ENCODE measurements at places on chromosomes 3 and 15. TPM values are rescaled to one million over a fixed set of nuclear protein-coding genes. Genes with fewer than 3 reads are reported as not detected.
A peak's percentile ranks its signal among the peaks of the same experiment; 100 is the strongest.

- no peaks in the 10 kb centered on the region for H3K4me1 ChIP-seq
- H3K27ac ChIP-seq = no peak overlapping the region
- H3K27me3 ChIP-seq = no peaks in the 10 kb centered on the region
- no peak overlapping the region for H3K4me3 ChIP-seq
- no peak for DNase-seq
- H3K36me3 ChIP-seq = no peaks in the 10 kb centered on the region
Observed at GRCh38 chr3:13427662-13428603, 7.8 kb upstream of the NUP210 start.

GRCh38 chr15:27601239-27601960 lies 497.7 kb downstream of the OCA2 start:
- no peaks in the 10 kb centered on the region for H3K4me1 ChIP-seq
- H3K27ac ChIP-seq = no peak overlapping the region
- no peak overlapping the region for H3K4me3 ChIP-seq
- no peak for DNase-seq

DNA sequence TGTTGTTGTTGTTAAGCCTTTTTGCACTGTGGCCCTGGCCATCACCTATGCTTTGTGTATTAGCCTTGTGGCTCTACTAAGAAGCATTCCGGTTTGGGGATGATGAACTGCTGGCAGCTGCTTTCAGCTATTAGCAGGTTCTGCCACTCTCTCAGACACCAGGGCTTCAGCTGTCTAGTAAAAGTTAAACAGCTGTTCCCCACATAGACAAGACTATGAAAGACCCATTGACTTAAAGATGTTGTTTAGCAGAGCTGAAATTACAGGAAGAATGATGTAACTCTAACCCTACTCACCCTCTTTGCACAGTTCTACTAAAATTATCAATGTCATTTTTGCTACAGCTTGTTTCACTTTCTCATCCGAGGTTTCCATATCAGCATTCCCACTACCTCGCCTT lies 131.2 kb upstream of the CGNL1 start:
- H3K27ac ChIP-seq = no peak overlapping the region
- no peaks in the 10 kb centered on the region for H3K36me3 ChIP-seq
- no peaks in the 10 kb centered on the region for H3K27me3 ChIP-seq
- no peak for DNase-seq
- peaks cover 2% of the 10 kb centered on the region for H3K4me1 ChIP-seq

DNA sequence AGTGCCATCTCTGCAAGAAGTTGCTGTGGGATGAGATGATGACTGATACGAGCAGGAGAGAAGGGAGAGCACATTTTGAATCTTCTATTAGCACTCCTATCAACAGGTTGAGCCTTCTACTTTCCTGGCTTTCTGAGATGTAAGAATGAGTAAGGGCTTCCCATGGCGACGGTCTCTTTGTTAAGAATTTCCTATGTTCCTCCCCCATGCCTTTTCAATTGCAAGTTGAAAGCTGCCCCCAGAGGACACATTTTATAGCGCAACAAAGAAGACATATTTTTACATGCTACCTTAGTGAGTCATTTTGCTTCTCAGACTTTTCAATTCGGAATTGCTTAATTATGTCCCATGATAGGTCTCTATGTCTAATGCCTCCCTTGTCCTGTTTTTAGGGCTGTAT lies 71.3 kb upstream of the LRTM1 start:
- H3K4me3 ChIP-seq = no peak overlapping the region
- peaks cover 6% of the 10 kb centered on the region for H3K4me1 ChIP-seq
- H3K27ac ChIP-seq = no peak overlapping the region
- no peak for DNase-seq

DNA sequence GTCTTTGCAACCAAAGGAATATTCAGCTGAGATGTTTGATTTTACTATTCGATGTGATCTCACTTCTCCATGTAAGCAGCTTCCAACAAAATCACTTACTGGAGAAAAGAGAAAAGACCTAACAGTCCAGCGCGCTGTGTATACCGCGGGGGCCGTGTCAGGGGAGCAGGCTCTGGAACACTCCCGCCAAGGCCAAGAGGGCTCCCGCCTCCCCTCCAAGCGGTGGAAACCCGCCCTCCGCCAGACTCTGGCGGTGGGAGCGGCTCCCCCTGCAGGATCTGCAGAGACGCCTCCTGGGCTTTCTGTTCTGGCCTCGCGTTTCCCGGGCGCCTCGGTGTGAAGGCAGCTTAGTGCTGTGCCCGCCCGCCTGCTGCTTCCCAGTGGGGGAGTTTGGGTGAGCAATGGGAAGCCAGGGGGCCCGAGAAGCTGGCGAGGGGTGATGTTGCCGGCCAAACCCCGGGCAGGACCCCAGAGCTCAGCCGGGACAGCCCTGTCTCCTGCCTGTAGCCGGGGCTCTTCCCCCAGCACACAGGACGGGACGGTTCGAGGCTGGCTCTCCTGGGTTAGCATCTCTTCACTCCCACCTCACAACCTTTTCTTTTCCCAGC lies 36.3 kb downstream of the CHST14 start:
- peak overlapping the region; percentile 76 for H3K27ac ChIP-seq
- no peaks in the 10 kb centered on the region for H3K36me3 ChIP-seq
- H3K4me3 ChIP-seq = peak overlapping the region; percentile 24
- DNase-seq = peak; percentile 90
- H3K4me1 ChIP-seq = peaks cover 9% of the 10 kb centered on the region

- no peak overlapping the region for H3K4me3 ChIP-seq
- DNase-seq = no peak
- no peaks in the 10 kb centered on the region for H3K27me3 ChIP-seq
- peaks cover 31% of the 10 kb centered on the region for H3K4me1 ChIP-seq
Observed at GRCh38 chr3:4548356-4548755, 55.2 kb downstream of the ITPR1 start.

- H3K36me3 ChIP-seq = no peaks in the 10 kb centered on the region
- H3K4me3 ChIP-seq = no peak overlapping the region
- DNase-seq = no peak
- no peaks in the 10 kb centered on the region for H3K4me1 ChIP-seq
- H3K27ac ChIP-seq = no peak overlapping the region
- no peaks in the 10 kb centered on the region for H3K27me3 ChIP-seq
Observed at GRCh38 chr3:115363071-115363470, 216.0 kb upstream of the ZBTB20 start.

- H3K4me3 ChIP-seq = no peak overlapping the region
- DNase-seq = no peak
- no peaks in the 10 kb centered on the region for H3K36me3 ChIP-seq
- H3K27me3 ChIP-seq = no peaks in the 10 kb centered on the region
- no peak overlapping the region for H3K27ac ChIP-seq
Observed at GRCh38 chr15:25683911-25684310, 179.2 kb downstream of the ATP10A start.

DNA sequence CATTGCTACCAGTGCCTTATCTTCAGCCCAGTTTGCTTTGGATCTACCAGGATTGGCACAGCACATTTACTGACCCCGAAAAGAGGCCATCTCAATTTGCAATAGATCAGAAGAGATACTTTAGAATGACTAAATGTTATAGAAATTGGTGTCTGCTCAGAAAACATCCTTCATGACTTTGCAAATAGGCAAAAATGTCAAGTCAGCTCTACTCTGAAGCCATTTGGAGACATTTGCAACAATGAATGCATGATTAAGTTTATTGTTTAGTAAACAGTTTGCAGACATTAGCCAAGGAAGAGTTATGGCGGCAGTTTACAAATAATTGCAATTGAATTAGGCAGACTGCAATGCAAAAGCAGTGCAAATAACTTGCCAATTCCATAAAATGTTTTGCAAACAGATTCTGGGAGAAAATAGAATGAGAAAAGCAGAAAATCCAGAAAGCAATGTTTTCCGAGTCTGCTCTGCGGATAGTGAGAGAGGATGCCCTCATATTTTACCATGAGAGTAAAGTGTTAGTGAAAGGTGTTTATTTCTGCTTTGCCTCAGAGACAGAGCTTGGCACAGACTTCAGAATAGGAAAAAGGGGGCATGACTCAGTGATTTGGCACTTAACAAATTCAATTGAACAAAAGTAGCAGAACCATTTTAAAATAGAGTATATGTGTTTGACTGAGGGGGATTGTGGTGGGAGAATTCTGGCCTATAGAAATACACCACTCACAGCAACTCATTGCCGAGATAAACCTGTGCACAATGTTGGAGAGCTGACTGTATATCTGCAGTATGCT lies 334.9 kb upstream of the NR2F2 start:
- H3K4me1 ChIP-seq = no peaks in the 10 kb centered on the region
- DNase-seq = no peak
- H3K4me3 ChIP-seq = no peak overlapping the region
- no peaks in the 10 kb centered on the region for H3K36me3 ChIP-seq
- H3K27me3 ChIP-seq = no peaks in the 10 kb centered on the region

TMC3 gene
- total RNA-seq = 0.05 TPM

CCR1 gene
- total RNA-seq = 6.1 TPM

B3GNT5 gene
- total RNA-seq = 12.9 TPM
